ENCODE measurements at places on chromosomes 3 and 15.

DNA sequence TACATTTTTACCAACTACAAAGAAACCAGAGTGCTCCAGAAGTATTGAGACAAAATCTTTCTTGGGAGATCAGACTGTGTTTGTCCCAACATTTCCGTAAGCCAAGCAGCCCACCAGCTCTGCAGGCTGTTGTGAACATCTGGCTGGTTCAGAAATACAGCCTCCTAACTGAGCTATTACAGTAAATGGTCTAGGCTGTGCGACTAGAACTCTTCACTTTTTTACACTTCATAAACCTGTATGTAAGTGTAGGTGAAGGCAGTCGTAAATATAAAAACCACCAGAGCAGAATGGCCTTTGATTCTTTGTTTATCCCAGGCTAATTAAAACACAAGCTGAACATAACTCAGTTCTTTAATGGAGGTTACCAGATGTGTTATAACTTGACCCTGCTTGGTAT, 235.3 kb downstream of the ARRDC4 start:
- no peaks in the 10 kb centered on the region for H3K27me3 ChIP-seq
- no peak overlapping the region for H3K27ac ChIP-seq
- DNase-seq = no peak
- H3K36me3 ChIP-seq = no peaks in the 10 kb centered on the region
- no peak overlapping the region for H3K4me3 ChIP-seq
- H3K4me1 ChIP-seq = no peaks in the 10 kb centered on the region

- no peak for DNase-seq
- no peak overlapping the region for H3K27ac ChIP-seq
- no peak overlapping the region for H3K4me3 ChIP-seq
- H3K36me3 ChIP-seq = no peaks in the 10 kb centered on the region
- H3K27me3 ChIP-seq = no peaks in the 10 kb centered on the region
These were observed 567.3 kb downstream of the ROBO1 start for GRCh38 chr3:79200456-79200855.

DNA sequence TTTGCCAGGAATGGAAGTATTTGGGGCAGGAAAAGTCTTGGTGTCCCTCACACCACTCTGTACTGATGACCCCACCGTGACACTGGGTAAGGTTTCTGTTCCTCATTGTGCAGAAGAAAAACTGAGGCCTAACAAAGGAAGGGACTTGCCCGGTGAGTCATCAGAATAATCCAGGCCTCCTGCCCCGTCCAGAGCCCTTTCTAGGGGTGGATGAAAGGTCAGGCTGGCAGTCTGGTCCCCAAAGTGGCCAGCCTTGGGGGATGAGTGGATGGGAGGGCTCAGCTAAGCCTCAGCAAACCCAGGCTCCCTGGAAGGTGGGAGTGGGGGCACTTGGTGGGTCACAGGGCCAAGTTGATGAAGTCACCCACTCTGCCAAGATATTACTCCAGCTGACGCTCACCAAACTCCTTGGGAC, 2.3 kb upstream of the DNAH1 start:
- DNase-seq = peak; percentile 76
- H3K4me1 ChIP-seq = peaks cover 25% of the 10 kb centered on the region
- no peaks in the 10 kb centered on the region for H3K36me3 ChIP-seq
- H3K4me3 ChIP-seq = no peak overlapping the region

DNA sequence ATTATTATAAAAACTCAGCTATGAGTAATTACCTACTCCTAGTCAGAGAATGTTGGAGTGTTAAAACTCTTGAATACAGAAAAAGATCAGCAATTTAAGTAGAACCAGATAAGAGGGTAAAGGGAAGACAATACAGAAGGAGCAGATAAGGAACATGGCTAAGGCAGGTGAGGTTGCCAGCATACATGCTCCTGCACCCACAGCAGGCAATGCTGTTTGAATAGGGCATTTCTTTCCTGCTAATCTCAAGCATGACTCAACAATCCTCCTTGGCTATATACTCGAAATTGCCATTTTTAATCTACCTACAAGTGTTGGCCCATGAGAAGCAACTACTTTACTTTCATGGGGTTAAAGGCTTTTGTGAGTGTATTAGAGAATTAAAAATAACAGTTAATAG, 494.5 kb downstream of the DIPK2A start:
- no peak for DNase-seq
- H3K27me3 ChIP-seq = no peaks in the 10 kb centered on the region
- H3K4me1 ChIP-seq = no peaks in the 10 kb centered on the region
- H3K36me3 ChIP-seq = no peaks in the 10 kb centered on the region
- H3K4me3 ChIP-seq = no peak overlapping the region

DNA sequence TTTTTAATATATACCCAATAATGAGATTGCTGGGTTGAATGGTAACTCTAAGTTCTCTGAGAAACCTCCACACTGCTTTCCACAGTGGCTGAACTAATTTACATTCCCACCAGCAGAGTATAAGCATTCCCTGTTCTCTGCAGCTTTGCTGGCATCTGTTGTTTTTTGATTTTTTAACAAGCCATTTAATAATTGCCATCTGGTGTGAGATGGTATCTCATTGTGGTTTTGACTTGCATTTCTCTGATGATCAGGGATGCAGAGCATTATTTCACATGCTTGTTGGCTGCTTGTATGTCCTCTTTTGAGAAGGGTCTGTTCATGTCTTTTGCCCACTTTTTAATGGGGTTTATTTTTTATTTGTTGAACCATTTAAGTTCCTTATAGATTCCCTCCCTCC, 75.0 kb upstream of the EPHB3 start:
- no peak overlapping the region for H3K4me3 ChIP-seq
- no peaks in the 10 kb centered on the region for H3K4me1 ChIP-seq
- no peak for DNase-seq
- no peak overlapping the region for H3K27ac ChIP-seq
- no peaks in the 10 kb centered on the region for H3K36me3 ChIP-seq
- no peaks in the 10 kb centered on the region for H3K27me3 ChIP-seq

DNA sequence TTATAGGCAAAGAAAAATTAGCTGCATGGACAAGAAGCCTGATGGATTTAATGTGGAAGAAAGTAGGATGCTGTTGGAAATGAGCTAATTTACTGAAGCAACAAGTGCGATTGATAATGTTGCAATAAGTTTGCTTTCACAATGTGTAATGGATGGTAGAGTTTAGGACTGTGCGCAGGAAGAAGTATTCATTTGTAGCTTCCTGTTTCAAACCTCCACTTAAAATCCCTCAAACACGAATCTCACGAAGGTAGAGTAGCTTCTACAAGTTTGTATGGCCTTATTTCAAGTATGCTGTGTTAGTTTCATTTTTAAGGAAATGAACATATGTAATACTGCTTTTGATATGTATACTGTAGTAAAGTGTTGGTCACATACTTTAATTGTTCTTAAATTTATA, 42.3 kb downstream of the KCNH8 start:
- H3K36me3 ChIP-seq = no peaks in the 10 kb centered on the region
- H3K27ac ChIP-seq = no peak overlapping the region
- no peak for DNase-seq
- no peak overlapping the region for H3K4me3 ChIP-seq

DNA sequence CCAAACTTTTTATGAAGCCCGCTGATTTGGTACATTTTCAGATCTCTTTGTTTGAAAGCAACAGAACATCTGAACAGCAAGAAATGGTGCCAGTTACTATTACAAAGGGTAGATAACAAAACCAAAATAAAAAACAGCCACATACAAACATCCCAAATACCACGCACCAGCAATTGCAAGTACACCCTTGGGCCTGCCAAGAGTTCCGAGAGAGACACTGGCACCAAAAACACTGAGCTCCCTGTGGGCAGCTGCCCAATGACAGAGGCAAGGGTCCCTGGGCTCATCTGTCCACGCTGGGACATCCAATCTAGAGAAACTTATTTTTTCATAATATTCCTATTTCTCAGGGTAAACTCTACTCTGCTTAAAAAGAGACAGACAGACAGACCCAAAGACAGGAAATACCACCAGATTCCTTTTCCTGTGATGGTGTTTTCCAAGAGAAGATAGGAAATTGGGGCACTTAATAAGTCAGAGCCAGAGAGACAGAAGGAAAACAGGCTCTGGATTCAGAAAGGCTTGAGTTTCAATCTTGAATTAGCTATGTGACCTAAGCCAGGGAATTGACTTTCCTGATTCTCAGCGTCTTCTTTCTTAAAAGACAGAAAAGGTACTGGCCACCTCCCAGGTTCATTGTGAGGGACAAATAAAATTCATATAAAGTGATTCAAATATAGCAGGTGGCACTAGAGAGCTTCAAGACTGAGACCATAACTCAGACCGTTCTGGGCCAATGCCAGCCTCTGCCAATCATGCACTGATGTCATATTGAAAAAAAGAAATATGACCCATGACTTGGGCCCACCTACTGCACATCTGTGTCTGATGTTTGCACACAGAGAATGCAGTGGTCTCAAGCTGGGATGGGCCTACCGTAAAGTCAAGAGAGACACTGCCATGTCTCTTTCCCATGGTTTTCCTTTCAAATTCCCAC, 61.3 kb downstream of the FOXP1 start:
- H3K4me3 ChIP-seq = no peak overlapping the region
- no peaks in the 10 kb centered on the region for H3K36me3 ChIP-seq
- no peaks in the 10 kb centered on the region for H3K4me1 ChIP-seq
- no peak overlapping the region for H3K27ac ChIP-seq

- no peak overlapping the region for H3K27ac ChIP-seq
- no peaks in the 10 kb centered on the region for H3K4me1 ChIP-seq
These were observed 134.1 kb downstream of the LRRK1 start for GRCh38 chr15:101053261-101053660.

DNA sequence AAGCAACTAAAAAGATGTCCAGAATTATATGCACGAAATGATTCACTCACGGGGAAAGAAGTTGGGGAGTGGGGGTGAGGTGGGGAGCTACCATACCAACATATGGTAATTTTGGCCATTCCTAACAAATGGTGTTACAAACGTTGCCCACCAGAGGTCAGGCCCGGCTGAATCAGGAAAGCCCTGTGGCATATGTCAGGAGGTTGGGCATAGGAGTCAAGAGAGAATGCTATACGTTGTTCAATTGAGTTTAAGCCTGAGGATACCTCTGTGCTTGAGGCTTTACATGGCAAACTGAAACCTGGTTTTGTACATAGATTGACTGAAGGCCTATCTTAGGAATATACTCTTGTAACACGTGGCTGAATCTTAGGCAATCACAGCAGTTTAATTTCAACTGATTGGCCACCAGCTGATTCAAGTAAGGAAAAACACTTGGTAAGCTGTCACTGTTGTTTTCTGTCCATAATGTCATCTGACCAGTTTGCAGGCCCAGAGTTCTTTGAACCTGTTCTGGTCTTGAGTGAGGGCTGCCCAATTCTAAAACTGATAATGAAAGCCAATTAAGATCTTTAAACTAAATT, 23.4 kb upstream of the SLC2A2 start:
- no peak overlapping the region for H3K4me3 ChIP-seq
- H3K27ac ChIP-seq = no peak overlapping the region
- no peaks in the 10 kb centered on the region for H3K27me3 ChIP-seq
- peak; percentile 74 for DNase-seq

GRCh38 chr3:105385179-105385578, 18.5 kb downstream of the ALCAM start:
- DNase-seq = no peak
- H3K36me3 ChIP-seq = no peaks in the 10 kb centered on the region
- no peak overlapping the region for H3K4me3 ChIP-seq
- no peaks in the 10 kb centered on the region for H3K27me3 ChIP-seq
- no peaks in the 10 kb centered on the region for H3K4me1 ChIP-seq

GRCh38 chr3:112405845-112406244, 72.9 kb downstream of the CD200 start:
- H3K27me3 ChIP-seq = no peaks in the 10 kb centered on the region
- DNase-seq = no peak
- H3K4me1 ChIP-seq = no peaks in the 10 kb centered on the region
- H3K36me3 ChIP-seq = no peaks in the 10 kb centered on the region
- no peak overlapping the region for H3K27ac ChIP-seq

DNA sequence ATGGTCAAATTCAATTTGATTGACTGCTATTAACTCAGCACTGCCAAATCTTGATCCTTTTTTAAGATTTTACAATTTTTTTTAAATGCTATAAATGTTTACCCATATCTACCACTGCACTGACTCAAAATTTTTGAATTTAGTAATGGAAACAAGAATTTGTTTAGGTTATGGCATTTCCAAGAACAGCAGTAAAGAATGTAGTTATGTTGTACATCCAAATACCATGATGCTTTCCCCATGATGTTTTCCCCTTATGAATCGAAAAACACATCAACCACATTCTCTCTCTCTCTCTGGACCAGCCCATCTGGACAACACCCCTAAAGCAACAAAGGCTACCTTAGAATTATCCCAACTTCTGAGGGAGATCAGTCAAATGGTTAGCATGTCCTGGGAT, 14.2 kb downstream of the CHRM5 start:
- no peak for DNase-seq
- H3K4me3 ChIP-seq = no peak overlapping the region
- no peak overlapping the region for H3K27ac ChIP-seq

DNA sequence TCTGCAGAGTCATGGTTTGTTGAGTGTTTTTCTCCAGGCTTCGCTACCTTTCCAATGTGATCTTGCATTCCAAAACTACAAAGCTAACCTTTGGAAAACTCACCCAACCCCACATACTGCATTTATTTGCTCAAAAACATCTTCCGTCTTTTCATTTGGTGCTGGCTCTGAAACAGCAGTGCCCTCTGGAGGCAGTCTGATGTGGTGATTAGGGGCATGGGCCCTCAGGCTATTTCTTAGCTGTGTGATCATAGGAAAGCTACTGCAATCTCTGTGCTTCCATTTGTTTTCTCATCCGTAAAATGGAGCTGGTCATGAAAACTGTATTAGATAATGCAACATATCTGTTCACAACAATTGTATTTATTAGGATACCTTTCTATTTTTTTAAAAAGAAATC, 47.0 kb downstream of the MTHFS start:
- no peaks in the 10 kb centered on the region for H3K27me3 ChIP-seq
- no peaks in the 10 kb centered on the region for H3K36me3 ChIP-seq
- H3K4me3 ChIP-seq = no peak overlapping the region
- H3K4me1 ChIP-seq = no peaks in the 10 kb centered on the region
- no peak for DNase-seq

DNA sequence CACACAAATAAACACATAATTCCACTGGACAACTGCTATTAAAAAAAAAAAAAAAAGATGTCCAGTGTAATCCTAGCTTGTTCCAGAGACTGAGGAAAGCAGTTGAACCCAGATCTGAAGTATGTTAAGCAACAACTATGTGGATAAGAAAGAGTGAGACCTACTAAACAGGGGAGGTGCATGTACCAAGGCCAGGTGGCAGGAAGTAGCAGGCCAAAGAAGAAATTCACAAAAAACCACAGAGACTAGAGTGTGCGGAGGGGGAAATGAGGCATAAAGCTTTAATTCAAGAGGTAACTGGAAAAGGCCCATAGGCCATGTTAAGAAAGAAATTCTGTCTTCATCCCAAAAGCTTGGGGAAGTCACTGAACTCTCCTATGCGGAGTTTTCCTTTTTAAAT, 490.0 kb downstream of the NAALADL2 start:
- DNase-seq = peak; percentile 95
- no peaks in the 10 kb centered on the region for H3K36me3 ChIP-seq

DNA sequence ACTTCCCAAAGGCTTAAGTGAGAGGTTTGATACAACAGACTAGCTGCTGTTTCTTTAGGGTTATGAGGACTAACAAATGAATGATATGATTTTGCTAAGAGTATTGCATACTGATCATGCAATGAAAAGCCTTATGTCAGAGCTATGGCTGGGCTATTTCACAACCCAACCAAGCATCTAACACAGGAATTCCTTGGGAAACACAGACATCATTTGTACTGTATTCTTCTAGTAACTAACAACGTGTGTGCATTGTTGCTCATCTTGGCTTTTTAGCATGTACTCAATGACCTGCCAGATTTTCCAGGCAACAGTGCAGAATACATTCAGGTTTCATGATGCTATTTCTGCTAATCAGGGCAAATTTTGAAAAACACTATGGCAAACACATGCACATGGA, 19.3 kb downstream of the PDZRN3 start:
- no peaks in the 10 kb centered on the region for H3K36me3 ChIP-seq
- no peaks in the 10 kb centered on the region for H3K27me3 ChIP-seq
- H3K4me3 ChIP-seq = no peak overlapping the region
- no peak overlapping the region for H3K27ac ChIP-seq

Measured in MM.1S (cell line).